ENCODE measurements at places on chromosomes 7 and 10.

DNA sequence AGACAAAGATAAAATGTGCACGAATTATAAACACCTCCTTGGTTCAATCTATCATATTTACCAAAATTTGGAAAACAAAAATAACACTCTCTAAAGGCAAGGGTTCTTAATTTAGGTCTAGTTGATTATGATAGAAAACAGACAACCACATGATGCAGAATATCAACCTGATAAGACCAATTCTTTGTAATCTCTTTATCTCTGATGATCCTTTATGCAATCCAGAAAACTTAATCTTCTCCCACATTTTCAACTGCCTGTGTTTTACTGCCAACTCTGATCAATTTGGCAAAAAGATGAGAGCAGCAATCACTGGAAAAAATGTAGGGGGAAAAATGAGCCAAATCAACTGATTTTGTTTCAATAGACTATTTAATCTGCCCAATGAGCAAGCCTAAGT, 148.5 kb downstream of the LRRN3 start:
- DNase-seq = no peak

- no peak for DNase-seq
Measured at GRCh38 chr7:42831718-42832522, 80.0 kb downstream of the C7orf25 start.

GRCh38 chr10:131750171-131750895, 150.5 kb upstream of the PPP2R2D start:
- DNase-seq = no peak

DNA sequence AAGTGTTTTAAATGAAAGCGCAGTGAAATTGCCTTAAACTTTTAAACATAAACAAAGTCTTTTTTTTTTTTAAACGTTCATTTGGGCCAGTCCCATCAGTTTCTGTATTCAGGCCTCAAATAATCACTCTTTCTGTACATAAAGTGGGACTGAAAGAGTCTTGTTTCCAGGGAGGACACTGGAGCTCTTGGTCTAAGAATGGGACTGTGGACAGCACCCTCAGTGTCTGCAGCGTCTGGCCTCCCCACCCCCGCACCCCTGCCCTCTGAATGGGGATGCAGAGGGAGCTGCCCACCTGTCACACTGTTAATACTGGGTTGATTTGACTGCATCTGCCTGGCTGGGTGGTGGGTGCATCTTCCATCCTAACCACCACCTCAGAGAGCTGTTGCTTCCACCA, 5.2 kb downstream of the ZNF365 start:
- DNase-seq = no peak

DNA sequence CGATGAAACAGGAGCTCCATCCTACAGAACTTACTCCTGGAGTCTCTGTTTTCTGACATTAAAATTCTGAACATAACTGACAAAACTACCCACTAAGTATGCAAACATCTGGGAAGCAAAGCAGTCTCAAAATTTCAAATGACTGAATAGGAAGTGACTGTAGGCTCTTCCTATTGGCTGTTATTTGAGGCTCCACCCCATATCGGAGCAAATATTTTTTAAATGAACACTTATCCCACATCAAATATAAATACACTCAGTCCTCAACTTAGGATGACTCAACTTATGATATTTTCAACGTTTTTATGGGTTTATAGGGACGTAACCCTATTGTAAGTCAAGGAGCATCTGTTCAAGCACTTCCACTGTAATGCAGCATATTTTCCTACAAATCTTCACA, 8.8 kb downstream of the HSPA12A start:
- DNase-seq = no peak

GRCh38 chr7:128831178-128831993, 1.2 kb downstream of the FLNC start:
- no peak for DNase-seq

DNA sequence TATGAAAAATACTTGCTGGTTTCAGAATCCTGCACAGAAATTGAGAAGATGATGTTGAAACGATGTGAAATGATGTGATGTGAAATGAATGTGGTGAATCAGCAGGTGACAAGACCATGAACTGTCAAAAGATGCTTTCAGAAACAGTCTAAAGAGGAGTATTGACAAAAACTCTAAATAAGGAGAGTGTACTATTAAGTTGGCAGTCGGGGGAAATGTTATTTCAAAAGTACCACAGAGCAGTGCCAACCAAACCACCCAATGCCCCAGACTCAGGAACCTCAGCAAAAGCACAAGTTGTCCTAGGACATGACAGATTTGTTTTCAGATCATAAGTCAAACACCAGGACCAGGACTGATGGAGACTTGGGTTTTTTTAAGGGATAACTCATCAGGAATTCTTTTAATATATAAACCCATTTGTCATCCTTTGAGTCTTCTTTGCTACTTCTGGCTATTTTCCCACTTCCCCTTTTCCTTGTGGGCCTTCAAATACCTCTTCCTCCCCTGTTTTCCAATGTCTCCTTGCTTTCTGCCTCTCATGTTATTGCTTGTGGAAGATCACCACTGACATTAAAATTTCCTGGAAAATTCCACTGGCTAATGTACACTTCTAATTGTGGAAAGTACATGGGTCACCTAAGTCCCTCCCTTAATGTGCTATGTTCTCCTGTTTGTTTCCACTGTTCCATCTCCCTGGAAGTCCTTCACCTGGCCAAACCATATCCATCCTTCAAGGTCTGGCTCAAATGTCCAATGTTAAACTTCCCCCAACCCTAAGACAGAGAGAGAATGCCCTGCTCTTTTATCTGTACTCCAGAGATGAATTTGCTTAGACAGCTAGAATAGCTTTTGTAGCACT, 10.2 kb upstream of the PPP1R3C start:
- DNase-seq = no peak

DNA sequence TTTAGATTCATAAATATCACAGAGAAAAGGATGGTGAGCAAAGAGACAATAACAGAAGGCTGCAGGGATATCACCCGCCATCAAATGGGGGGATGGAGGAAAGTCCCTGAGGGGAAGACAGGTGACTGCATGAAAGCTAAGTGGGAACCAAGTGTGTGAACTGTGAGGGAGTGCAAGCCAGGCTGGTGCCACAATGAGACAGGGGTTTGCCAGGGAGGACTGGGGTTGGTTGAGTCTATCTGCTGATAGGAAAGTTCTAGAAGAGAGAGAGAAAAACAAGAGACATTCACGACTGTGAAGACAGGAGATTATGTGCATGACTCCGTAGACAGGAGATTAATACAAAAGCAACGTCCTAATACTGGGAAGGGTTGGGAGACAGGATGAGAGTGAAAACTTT, 376.4 kb downstream of the PARD3 start:
- no peak for DNase-seq

- no peak for DNase-seq
Measured at GRCh38 chr10:31399631-31400030, 80.6 kb downstream of the ZEB1 start.

- no peak for DNase-seq
Measured at GRCh38 chr10:119469846-119470245, 72.7 kb downstream of the RGS10 start.

DNA sequence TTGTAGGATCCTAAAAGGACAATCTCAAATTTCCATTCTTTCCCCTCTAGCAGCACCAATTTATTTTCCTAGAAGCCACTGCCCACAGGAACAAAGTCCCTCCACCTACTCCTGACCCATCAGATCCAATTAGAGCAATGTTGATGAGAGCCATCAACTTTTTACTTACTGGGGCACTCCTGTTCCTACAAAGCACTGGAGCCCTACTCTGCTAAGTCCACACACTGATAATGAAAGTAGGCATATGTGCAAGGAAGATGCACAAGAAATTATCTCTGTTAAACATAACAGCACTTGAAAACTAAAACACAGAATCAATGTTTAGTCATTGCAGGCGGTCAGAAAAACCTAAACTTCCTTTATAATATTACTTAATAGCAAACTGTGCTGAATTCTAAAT, 3.6 kb downstream of the HERPUD2 start:
- no peak for DNase-seq

- no peak for DNase-seq
Measured at GRCh38 chr10:86337121-86337601, 29.4 kb downstream of the GRID1 start.

DNA sequence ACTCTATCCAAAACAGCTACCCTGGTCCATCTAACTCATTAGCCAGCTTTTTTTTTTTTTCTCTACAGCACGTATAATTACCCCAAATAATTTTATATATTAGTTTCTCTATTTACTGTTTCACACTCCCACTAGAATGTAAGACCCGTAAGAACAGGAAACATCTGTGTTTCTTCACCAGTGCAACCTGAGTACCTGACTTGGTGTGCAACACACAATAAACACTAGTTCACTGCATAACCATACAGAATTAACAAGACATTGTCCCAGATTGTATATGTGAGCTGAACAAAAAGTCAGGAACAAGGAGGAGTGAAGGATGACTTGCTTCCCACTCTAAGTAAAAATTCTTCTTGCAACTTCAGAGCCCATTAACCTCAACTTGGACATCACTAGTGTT, 180.2 kb upstream of the AKR1E2 start:
- DNase-seq = no peak

DNA sequence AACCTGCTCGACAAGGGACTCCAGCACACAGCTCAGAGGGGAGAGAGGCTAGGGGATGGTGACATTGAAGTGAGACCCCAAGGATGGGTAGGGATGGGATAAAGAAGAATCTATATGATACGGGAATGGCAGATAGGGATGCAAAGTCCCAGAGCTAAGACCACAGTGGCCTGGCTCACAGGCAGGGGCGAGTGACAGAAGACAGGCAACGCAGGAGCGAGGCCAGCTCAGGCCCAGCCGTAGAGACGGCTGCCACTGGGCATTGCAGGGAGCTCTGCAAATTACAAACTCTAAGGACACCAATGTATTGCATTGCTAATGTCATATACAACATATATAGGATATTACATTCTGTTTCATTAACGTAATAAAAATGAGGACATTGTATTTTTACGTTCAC, 131.4 kb downstream of the TCERG1L start:
- no peak for DNase-seq

DNA sequence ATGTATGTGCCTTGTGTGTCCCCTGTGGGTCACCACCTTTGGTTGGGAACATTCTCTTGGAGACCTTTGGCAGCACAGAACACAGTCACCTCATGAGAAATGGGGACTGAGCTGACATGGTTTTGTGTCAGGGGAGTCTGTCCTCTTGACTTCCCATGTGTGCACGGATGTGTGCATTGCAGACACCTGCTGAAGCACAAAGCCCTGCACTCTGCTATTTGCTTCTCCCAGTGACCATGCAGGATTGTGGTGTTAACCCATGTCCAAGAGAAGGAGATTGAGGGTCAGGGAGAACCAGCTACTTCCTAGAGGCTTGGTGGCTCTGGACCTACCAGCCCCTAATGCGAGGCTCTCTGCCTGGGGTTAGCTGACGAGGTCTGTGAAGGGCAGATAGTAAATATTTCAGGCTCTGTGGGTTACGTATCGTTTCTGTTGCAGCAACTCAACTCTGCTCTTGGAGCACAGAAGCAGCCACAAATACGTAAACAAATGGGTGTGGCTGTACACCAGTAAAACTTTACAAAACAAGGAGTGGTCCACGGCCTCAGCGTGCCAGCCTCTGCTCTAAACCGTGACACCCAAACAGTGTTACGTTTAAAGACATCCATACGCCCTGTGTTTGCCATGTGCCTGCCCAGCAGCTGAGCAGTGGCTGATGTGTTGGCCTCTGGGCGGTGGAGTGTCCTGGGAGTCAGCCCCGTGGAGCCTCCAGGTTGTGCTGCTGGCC, 51.7 kb downstream of the ADCY1 start:
- DNase-seq = no peak

DNA sequence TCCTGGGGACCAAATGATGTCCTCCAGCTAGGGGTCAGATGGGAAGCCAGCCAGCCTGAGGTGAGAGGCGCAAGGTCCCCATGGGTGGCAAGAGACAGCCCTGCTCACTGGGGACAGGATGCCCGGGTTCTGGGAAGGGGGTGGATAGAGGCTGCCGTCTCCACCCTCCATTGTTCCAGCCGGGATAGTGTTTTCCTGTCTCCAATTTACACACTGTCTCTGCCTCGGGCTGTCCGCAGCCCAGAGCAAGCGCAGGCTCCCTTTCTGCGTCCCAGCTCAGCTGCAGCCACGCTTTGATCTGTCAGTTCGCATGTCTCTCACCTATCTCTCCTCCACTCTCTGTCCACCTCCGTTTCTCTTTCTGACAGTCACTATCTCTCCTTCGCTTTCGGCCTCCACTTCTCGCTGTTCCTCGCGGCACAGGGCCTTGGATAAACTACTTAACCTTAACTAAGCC, 2.1 kb downstream of the EPHB4 start:
- DNase-seq = no peak

GRCh38 chr10:18859659-18860058, 188.9 kb upstream of the MALRD1 start:
- no peak for DNase-seq

DNA sequence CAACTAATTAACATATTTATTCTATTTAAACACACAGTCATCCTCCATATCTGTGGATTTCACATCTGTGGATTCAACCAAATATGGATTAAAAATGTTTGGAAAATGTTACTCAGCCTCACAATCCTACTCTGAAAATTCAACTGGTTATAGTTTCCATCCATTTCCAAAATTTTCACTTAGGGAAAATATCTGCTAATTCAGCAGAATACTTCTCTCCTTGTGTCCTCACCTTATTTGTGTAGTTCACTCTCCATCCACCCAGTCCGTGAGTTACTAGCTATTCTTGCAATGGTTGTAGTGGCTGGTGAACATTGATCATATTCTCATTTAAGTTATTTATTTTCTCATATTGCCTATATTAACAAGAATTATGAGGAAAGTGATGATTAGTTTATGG, 77.6 kb upstream of the PRKCQ start:
- DNase-seq = no peak

- DNase-seq = no peak
Measured at GRCh38 chr10:86226016-86226415, 140.6 kb downstream of the GRID1 start.

DNA sequence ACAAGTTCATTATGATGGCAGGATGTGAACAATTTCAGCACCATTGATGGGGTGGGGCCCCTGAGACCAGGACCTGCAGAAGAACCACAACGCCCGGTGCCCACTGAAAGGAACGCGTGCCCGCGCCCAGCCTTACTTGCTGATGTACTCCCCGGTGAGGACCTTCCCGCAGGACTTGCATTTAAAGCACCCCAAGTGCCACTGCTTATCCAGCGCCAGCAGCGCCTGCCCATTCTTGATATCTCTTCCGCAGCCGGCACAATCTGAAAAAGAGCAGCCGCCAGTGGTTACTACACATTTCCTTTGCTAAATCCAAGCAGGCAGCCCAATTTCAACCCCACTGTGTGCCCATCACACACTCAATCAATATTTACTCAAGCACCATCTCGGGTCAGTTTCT, 110.6 kb downstream of the ABLIM1 start:
- DNase-seq = no peak

DNA sequence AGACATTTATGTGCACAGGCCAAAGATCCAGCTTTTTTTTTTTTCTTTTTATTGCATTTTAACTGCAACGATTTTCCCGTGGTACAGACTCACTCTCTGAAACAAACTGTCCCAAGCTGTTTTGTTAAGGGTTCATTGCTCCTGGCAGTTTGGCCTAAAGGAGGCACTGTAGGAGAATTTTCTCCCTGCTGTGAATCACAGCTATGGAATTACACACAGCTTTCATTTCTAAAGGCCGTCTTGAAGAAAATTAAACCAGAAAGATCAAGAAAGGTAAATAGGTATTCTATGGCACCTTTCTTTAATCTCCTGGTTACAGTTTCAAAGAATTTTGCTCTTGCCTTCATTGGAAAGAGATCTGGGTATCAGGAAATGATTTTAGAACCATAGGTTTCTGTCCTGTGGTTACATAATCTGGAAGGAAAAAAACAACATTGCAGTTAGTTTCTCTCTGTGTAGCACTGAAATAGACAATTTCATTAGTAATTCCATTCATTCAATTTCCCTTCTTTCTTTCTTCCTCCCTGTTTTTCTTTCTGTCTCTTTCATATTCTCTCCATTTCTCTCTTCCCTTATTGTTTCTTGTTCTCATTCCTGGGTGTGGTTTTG, 51.2 kb downstream of the PDK4 start:
- no peak for DNase-seq
